ENCODE measurements at places on chromosomes 13 and 19. TPM values are rescaled to one million over a fixed set of nuclear protein-coding genes. Genes with fewer than 3 reads are reported as not detected.
A peak's percentile ranks its signal among the peaks of the same experiment; 100 is the strongest.

SRRM5 gene
- total RNA-seq: 0.32 TPM

GPR183 gene
- 10.9 TPM for total RNA-seq

RDH8 gene
- total RNA-seq: not detected

PNKP gene
- 63.0 TPM for total RNA-seq

ZNF490 gene
- 11.7 TPM for total RNA-seq

DNA sequence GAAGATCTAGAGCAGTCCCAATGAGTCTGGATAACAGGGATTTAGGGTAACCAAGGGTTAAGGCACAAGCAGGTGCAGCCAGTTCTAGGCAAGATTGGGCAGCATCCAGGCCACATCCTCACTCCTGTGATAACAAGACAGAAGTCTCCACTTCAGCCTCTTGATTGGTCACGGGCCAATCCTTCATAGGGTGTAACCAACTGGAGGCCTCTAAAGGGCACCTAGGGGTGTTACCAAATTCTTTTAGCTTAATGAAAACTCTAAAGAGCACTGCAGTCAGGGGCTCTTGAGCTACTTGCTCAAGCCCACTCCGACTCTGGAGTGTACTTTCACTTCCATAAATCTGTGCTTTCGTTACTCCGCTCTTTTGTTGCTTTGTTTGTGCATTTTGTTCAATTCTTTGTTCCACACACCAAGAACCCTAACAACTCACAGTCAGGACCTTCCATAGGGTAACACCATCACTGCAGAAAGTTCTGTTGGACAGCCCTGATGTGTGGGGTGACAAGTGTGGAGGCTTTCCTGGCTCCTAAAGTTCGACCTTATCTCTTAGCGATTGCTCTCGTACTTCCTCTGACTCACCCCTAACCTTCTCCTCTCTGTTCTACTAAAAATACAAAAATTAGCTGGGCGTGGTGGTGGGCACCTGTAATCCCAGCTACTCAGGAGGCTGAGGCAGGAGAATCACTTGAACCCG, 36.1 kb downstream of the ZSWIM9 start:
- peak overlapping the region; percentile 63 for H3K27ac ChIP-seq
- H3K27me3 ChIP-seq: no peaks in the 10 kb centered on the region
- peaks cover 11% of the 10 kb centered on the region for H3K4me1 ChIP-seq
- H3K4me3 ChIP-seq: no peak overlapping the region
- no peaks in the 10 kb centered on the region for H3K36me3 ChIP-seq
- DNase-seq: no peak

GRCh38 chr19:49216071-49216470, 58.5 kb downstream of the TRPM4 start:
- DNase-seq: no peak
- H3K4me1 ChIP-seq: no peaks in the 10 kb centered on the region
- no peaks in the 10 kb centered on the region for H3K36me3 ChIP-seq
- no peak overlapping the region for H3K4me3 ChIP-seq
- H3K27me3 ChIP-seq: no peaks in the 10 kb centered on the region
- H3K27ac ChIP-seq: no peak overlapping the region

DNA sequence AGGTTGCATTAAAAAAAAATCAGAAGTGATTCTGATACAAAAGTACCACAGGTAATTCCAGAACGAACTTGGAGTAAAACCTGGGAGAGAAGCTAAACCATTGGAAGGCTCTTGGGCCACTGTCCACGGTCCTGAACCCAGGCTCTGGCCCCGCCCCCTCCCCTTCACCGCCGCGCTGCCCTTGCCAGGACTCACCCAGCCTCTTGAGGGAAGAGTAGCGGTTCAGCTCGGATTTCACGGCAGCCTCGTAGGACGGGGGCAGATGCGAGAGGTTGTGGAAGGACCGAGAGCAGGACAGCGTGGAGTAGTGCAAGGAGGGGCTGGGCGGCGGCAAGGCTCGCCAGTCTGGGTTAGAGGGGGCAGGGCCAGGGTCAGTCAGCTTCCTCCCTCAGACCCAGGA, 5.7 kb downstream of the SHISA7 start:
- no peaks in the 10 kb centered on the region for H3K4me1 ChIP-seq
- H3K36me3 ChIP-seq: no peaks in the 10 kb centered on the region

GRCh38 chr13:113398963-113399754, 35.2 kb upstream of the GRTP1 start:
- H3K27ac ChIP-seq: no peak overlapping the region
- H3K27me3 ChIP-seq: no peaks in the 10 kb centered on the region
- no peaks in the 10 kb centered on the region for H3K36me3 ChIP-seq
- no peaks in the 10 kb centered on the region for H3K4me1 ChIP-seq

- H3K27ac ChIP-seq: no peak overlapping the region
- no peaks in the 10 kb centered on the region for H3K36me3 ChIP-seq
- no peak for DNase-seq
- H3K4me1 ChIP-seq: no peaks in the 10 kb centered on the region
- no peak overlapping the region for H3K4me3 ChIP-seq
- H3K27me3 ChIP-seq: no peaks in the 10 kb centered on the region
Measured at GRCh38 chr19:46579361-46579879, 21.7 kb upstream of the CALM3 start.

GRCh38 chr13:46665633-46666482, 112.9 kb downstream of the LRCH1 start:
- peak overlapping the region; percentile 18 for H3K27ac ChIP-seq
- H3K4me1 ChIP-seq: peaks cover 46% of the 10 kb centered on the region
- H3K27me3 ChIP-seq: no peaks in the 10 kb centered on the region
- H3K36me3 ChIP-seq: no peaks in the 10 kb centered on the region
- no peak overlapping the region for H3K4me3 ChIP-seq
- no peak for DNase-seq

DNA sequence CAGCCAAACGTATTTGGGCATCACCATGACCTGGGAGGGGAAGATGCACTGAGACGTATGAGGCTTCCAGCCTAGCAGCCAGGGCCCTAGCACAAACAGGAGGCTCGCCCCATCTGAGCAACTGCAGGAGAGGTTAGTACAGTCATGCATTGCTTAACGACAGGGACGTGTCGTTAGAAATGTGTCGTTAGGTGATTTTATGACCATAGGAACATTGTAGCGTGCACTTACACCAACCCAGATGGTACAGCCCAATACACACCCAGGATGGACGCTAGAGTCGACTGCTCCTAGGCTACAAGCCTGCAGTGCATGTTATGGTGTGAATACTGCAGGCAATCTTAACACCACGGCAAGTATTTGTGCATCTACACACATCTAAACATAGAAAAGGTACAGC, 9.3 kb downstream of the CD177 start:
- DNase-seq: no peak
- H3K27me3 ChIP-seq: no peaks in the 10 kb centered on the region
- H3K4me1 ChIP-seq: no peaks in the 10 kb centered on the region
- no peaks in the 10 kb centered on the region for H3K36me3 ChIP-seq
